ENCODE measurements at places on chromosomes 16 and 17.
A peak's percentile ranks its signal among the peaks of the same experiment; 100 is the strongest.

- DNase-seq = no peak
These were observed 76.4 kb upstream of the RCVRN start for GRCh38 chr17:9981344-9981915.

DNA sequence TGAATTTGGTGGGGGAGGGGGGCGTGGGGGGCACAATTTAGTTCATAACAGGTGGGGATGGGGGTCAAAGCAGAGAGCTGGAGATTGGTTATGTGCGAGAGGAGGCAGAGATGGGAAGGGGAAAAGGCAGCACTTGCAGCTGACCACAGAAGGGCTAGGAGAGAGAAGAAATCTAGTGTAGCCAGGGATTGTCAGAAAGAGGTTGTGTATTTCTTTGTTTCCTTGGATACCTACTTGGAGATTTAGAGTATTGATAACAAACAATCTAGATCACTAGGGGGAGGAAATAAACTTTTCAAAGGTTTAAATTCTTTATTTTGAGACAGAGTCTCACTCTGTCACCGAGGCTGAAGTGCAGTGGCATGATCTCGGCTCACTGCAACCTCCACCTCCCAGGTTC lies 47.1 kb upstream of the YPEL2 start:
- DNase-seq = no peak

GRCh38 chr16:86317813-86318650 lies 192.3 kb upstream of the FOXF1 start:
- DNase-seq = no peak

- DNase-seq = no peak
These were observed 25.5 kb downstream of the MYOCD start for GRCh38 chr17:12691173-12691572.

- peak; percentile 94 for DNase-seq
These were observed 558 bp downstream of the SOX15 start for GRCh38 chr17:7589204-7589868.

GRCh38 chr16:81251871-81252270 lies 13.4 kb downstream of the BCO1 start:
- DNase-seq = peak; percentile 78

DNA sequence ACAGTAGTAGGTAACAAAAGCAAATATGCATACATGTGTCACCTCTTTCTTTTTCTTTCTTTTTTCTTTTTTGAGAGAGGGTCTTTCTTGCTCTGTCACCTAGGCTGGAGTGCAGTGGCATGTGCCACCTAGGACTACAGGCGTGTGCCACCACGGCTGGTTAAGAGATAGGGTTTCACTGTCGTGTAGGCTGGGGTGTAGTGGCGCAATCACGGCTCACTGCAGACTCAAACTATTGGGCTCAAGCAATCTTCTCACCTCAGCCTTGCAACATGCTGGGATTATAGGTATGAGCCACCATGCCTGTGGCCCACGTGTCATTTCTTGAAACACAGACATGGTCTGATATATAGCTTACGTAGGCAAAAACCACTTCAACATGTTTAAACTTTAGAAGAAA lies 397.7 kb upstream of the PMFBP1 start:
- DNase-seq = no peak

GRCh38 chr17:79927136-79927661 lies 88.0 kb upstream of the CBX4 start:
- DNase-seq = no peak

DNA sequence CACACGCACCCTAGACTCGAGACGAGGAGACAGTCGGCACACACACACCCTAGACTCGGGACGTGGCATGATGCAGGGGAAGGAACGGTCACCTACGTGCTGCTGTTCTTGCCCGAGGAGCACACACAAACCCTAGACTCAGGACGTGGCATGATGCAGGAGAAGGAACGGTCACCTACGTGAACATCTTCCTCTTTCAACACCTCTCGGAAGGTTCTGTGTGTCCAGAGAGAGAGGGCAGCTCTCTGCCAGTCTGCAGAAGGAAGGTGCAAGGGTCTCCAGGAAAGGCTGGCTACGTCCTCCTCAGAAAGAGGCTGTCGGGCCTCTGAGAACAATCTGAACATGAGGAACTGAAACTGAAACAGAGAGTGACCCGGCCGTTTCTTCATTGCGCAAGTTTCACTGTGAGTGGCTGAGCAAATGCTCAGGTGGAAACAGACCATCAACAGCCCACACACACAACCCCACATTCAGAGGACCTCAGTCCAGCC lies 43.4 kb downstream of the ZNF276 start:
- no peak for DNase-seq

DNA sequence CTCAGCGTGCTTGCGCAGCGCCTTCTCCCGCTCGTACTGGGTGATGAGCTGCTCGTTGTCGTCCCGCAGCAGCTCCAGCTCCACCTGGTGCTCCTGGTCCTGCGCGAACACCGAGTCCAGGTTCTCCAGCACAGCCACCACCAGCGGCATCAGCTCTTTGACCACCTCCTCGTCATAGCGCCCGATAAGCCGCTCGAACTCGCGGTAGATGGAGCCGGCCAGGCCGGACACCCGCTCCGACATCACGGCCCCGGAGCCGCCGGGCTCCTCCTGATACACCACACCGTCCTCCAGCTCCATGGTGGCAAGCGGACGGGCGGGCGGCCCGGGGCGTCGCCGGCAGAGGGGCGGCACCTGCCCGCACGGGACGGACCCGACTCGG lies 320 bp downstream of the SPAG9 start:
- peak; percentile 57 for DNase-seq

DNA sequence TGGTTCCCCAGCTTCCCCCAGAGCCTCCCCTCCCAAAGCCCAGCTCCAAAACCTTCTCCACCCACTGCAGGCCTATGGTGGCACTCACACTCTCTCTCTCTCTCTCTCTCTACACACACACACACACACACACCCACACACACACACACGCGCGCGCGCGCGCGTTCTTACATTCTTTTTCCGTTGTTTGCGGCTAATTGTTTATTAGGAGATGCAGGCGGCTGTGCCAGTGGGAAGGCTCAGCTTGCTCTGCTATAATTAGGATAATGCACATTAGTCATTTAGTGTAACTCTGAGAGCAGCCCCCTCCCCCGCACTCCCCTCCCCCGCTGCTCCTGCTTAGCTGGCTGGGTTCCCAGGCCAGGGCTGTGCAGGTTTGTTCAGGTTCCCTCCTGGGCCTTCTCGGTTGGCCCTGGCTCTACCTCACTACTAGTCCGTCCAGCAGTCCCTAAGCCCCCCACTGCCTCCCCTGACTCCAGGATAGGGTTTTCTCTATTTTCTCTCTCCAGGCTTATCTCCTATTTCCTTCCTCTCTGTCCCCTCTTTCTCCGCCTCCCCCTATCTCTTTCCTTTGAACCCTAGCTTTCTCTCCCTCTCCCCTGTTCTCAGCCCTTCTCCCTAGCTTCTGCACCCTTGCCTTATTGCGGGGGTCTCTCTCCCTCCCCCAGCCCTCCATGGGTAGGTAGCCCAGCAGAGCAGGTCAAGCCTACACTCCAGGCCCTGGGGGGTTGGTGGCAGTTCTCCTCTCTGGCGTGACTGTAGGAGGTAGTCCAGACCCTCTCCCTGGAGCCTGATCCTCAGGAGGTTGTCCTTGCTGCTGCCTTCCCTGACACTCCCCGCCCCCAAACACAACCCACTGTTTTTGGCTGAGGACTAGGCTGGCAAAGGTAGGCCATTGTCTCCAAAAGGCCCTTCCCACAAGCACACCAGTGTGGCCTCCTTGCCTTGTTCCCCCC lies 34.0 kb downstream of the TMEM132E start:
- peak; percentile 64 for DNase-seq

DNA sequence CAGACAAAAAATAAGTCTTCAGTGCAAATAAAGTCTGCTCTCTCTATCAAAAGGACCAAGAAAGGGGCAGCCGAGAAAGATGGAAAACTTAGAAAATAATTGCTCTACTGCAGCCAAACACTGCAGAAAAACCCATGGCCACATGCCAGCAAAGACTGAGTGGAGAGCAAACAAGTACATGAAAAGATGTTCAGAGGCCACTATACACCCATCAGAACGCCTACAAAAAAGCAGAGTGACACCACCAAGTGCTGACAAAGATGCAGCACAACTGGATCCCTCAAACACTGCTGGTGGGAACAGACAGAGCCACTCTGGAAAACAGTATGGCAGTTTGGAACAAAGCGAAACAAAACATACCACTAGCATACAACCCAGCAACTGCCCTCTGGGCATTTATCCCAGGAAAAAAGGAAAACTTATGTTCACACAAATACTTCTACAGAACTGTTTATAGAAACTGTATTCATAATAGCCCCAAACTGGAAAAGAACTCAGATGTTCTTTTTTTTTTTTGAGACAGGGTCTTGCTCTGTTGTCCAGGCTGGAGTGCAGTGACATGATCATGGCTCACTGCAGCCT lies 36.7 kb downstream of the KIAA0753 start:
- no peak for DNase-seq

DNA sequence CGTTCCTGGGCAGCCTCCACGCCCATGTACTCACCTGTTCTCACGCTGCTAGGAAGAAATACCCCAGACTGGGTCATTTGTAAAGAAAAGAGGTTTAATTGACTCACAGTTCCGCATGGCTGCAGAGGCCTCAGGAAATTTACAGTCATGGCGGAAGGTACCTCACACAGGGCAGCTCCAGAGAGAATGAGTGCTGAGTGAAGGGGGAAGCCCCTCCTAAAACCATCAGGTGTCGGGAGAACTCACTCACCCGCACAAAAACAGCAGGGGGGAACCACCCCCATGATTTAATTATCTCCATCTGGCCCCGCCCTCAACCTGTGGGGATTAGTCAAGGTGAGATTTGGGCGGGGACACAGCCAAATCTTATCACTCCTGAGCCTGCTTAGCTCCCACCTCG lies 18.2 kb downstream of the RAB40C start:
- DNase-seq = no peak

DNA sequence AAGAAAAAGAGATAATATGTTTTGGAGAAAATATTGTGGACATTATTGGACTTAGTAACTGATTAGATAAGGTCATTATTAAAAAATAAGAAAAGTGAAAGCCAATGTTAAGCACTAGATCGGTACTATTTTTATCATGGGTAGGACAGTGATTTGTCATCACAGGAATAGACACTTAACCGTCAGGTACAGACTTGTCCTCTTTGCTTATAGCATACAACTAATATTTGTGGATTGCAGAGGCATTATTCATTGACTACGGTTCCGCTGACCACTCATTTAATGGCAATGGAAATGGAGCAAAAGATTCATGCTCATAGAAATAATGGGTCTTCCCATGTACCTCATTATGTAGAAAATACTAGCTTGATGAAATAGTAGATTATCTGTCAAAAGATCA lies 596.3 kb upstream of the CA10 start:
- no peak for DNase-seq

- no peak for DNase-seq
These were observed 256.6 kb downstream of the HS3ST3B1 start for GRCh38 chr17:14557480-14557879.

GRCh38 chr16:19363740-19364139 lies 53.9 kb upstream of the TMC5 start:
- DNase-seq = no peak

DNA sequence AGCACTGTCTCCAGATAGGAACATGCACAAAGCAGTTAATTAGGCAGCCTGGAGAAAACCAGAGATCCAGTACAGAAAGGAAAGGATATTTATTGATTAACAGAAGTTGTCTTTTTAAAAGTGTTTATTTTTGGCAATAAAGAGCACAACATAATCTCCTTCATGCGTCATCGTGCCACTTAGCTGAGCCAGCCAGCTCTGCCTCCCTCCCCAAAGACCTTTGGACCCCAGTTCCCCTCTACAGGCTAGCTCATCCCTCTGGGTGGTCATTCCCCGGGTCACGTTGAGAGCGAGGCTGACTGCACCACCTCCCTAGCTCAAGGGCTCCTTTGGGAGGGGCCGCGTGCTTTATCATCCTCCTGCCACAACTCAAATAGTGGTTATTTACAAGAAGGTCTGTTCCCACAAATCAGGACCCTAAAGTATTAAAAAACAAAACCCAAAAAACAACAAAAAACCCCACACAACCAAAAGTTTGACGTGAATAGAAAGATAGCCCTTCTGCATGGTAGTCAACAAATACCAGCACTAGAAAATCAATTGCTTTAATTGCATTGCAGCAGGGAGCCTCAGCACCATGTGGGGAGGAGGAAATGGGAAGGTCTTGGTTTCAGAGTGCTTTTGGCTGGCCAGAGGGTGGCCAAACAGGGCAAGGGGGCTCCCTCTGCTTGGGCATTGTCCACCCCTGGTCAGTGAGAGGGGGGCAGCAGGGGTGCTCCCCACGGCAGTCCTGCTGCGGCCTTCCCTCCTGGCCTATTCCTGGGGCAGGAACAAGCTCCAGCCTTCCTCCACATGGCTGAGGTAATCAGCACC lies 9.6 kb downstream of the POLR2C start:
- DNase-seq = peak; percentile 35

DNA sequence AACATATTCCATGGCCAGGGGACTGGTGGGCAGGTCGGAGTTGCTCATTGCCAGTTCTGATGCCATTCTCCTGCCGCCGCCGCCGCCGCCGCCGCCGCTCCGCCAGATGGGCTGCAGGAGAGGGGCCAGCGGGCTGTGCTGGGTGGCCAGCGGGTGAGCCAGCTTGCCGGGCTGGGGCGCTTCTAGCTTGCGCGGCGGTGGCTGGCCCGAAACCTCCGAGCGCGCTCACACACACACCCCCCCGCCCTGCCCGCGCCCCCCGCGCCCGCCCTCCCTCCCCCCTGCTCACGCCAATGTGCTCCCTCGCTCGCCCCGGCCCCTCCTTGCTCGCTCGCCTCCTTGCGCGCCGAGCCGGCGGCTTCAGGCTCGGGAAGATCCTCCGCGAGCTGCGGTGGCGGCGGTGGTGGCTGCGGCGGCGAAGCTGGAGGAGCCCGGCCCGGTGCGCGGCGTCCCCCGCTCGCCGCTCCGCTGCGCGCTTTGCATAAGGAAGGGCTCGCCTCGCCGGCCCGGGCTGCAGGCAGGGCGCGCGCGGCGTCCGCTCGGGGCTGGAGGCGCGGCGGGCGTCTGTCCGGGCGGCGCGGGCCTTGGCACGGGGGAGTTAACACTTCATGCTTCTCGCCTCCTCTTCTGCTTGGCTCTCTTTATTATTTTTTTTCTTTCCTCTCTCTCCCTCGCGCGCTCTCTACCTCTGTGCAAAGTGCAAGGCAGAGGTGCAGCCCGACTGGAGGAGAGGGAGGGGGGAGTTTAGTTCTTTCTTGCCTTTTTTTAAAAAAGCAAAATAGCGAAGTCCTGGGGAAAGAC lies 500 bp downstream of the MAF start:
- DNase-seq = peak; percentile 69

- peak; percentile 41 for DNase-seq
These were observed 9.5 kb upstream of the GALK1 start for GRCh38 chr17:75774471-75774990.

- DNase-seq = no peak
These were observed 5.4 kb downstream of the THRA start for GRCh38 chr17:40068129-40068581.

- no peak for DNase-seq
These were observed 6.8 kb downstream of the TK1 start for GRCh38 chr17:78180083-78180482.

- peak; percentile 44 for DNase-seq
These were observed 482.6 kb downstream of the NPIPA7 start for GRCh38 chr16:16861546-16861945.

- DNase-seq = no peak
These were observed 7.2 kb downstream of the ALOX12B start for GRCh38 chr17:8080208-8080798.

- DNase-seq = peak; percentile 87
These were observed 37.7 kb downstream of the RNF135 start for GRCh38 chr17:31008374-31009041.
